ENCODE measurements at places on chromosomes 6 and 20.
A peak's percentile ranks its signal among the peaks of the same experiment; 100 is the strongest.

DNA sequence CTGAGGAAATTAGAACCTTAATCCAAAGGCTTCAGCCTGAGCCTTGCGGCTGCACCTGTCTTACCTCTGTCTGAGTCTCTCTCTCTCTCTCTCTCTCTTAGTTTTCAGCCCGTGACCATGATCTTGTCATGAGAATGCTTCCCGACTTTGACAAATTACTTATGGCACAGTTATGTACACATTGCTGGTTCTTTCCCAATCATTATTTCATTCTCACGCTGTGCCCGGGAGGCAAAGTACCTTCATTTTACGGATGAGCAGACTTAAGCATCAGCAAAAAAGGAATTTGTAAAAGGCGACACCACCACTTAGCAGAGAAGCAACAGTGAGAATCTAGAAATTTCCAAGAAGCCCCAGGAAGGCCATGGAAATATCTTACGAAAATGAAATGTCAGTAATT lies 54.6 kb downstream of the GMPR start:
- no peak for DNase-seq

DNA sequence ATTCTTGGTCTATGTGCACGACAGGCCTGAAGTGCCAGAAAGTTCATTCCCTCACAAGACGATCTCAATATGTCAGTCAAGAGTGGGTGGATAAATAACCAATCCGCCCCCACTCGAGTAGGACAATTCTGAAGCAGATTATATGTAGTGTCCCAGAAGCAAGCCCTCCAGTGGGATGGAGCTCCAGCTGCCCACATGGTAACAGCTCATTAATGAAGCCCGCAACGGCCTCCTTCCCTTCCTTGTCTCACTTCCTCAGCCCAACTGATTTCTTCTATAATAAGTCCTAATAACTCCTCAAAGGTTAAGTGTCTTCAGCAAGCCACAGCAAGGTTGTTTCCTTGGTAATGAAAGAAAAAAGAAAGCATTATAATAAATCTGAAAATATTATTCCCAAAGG lies 82.1 kb upstream of the F13A1 start:
- DNase-seq = no peak

- DNase-seq = peak; percentile 40
These were observed 85.6 kb downstream of the ANKRD6 start for GRCh38 chr6:89518352-89519055.

GRCh38 chr6:108751282-108751681 lies 96.9 kb upstream of the ARMC2 start:
- DNase-seq = no peak

DNA sequence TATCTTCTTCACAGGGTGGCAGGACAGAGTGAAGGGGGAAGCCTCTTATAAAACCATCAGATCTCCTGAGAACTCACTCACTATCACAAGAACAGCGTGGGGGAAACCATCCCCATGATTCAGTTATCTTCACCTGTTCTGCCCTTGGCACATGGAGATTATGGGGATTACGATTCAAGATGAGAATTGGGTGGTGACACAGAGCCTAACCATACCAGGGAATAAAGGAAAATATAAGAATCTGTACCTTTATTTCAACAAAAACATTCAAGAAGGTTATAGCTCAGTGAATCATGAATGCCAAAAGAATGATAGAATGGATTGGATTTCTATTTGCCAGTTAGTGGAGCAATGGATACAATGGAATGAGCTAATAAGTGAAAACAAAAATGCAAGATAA lies 214.4 kb downstream of the PTPRK start:
- no peak for DNase-seq

DNA sequence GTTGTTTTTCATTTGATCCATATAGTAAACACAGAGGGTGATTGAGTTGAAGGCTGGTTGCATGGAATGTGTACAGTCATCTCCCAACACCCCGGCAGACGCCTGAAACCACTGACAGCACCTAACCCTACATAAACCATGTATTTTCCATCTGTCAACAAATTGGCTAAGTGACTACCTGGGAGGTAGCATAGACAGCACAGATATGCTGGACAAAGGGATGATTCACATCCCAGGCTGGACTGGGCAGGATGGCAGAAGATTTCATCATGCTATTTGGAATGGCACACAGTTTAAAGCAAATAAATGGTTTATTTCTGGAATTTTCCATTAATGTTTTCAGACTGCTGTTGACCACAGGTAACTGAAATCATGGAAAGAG lies 4.4 kb upstream of the VIP start:
- DNase-seq = no peak

GRCh38 chr6:4774296-4774695 lies 1.9 kb upstream of the CDYL start:
- DNase-seq = no peak

- no peak for DNase-seq
These were observed 72.6 kb upstream of the PIM1 start for GRCh38 chr6:37097335-37097734.

- no peak for DNase-seq
These were observed 193.4 kb downstream of the CDC5L start for GRCh38 chr6:44580901-44581300.

DNA sequence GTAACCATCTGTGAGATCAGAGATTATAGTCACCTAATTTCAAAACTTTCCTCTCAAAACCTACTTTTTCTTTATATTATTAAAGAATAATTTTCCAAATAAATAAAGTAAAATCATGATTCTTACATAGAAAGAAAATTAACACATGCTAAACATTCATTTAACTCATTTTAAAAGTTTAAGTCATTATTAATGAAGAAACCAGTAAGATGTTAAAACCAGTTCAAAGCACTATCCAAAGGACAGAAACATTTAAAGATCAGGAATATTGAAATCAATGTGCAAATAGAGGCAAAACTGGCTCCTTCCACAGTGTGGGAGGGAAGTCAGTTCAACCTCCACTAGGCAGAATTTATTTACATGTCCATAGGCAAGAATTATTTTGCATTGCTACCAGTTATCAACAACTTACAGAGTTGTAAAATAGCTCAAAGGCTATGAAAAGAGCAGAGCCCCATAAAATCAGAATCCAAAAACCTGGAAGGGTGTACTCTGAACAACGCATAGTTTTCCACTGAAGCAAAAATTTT lies 146.9 kb downstream of the KHDC1L start:
- no peak for DNase-seq

GRCh38 chr20:52291109-52291508 lies 99.5 kb upstream of the ZFP64 start:
- no peak for DNase-seq

DNA sequence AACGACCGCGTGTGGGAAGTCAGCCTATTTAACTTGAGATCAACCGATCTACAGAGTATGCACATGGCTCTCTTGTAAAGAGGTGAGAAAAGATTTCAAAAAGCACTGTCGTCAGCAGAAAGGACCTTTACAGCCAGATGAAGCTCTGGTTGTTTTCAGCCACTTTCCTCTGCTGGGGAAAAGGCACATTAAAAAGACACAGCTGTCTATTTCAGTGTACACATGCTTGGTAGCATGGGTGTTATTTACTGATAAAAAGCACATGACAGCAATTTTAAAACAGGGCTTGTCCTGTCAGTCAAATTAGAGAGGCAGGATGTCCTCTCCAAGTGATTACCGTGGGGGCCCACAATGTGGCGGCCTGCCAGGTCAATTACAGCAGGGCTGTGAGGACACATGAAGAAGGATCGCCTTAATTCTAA lies 188.9 kb downstream of the PRKN start:
- DNase-seq = no peak

DNA sequence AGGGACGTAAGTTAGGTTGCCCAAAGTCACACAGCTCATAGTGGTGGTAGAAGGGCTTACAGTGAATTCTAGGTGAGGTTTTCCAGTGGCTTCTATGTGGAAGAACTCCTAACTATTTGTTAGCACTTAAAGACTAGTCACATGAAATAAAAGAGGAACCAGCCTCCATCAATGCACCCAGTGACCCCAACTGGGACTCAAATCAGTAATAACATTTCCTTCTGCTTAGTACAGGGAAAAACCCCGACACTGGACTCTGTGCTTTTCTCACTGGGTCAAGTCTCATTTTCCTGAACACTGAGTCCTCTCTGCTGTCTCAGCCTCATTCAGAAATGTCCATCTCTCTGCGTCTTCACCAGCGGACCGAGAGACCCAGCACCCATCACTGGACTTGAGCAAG lies 89.2 kb downstream of the SLC22A23 start:
- DNase-seq = no peak

DNA sequence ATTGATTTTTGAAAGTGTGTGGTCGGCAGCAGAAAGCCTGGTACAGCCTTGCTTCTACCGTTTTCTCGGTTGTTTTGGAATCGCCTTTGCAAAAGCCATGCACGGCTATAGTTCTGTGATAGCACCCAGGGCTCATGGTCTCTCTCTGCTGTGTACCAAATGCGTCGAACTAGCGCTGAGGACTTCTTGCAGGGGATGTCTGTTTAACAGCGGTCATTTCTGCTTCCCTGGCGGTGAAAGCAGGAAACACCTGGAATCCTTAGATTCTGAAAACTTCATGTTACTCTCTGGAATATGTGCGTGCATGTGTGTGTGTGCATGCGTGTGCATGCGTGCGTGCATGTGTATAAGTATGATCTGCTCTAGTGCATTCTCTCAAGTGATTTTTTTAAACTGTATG lies 26.1 kb upstream of the GCNT2 start:
- DNase-seq = no peak

GRCh38 chr20:62704341-62704948 lies 4.2 kb upstream of the NTSR1 start:
- DNase-seq = no peak

- no peak for DNase-seq
These were observed 17.7 kb downstream of the HCK start for GRCh38 chr20:32069711-32070110.

DNA sequence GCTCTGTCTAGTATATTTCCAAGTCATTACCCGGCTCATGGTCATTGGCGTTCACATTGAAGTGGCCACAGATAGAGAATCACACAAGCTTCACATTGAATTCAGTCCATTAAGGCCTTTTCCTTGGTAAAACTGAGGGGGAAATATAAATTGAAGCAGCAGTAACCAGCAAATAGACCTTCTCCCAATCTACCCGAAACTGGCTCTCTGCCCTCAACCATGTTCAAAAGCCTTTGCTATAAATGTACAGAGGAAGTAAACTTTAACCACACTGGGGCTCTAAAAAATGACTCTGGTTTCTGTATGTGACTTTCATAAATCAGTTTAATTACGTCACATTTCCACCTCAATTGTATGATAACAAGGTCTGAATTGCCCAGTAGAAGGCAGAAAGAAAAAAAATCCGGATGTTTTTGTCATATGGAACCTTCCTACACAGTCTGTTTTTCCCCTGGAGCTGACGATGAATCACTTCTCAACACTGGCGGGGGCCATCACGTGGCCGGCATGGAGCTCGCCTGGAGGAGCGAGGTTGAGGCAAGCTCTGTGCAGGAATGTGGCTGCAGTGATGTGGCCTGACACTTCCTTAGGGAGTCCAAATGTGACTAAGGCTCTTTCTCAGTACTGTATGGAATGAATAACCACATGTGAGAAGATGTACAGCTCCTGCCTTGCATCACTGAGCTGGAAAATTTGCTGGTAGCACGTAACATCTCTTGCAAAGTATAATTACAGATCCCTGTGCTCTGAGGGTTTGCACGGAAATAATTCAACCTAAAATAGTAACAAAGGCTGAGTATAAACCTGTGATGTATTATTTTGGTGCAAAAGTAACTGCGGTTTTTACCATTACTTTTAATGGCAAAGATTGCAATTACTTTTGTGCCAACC lies 58.6 kb upstream of the SNX9 start:
- DNase-seq = no peak

DNA sequence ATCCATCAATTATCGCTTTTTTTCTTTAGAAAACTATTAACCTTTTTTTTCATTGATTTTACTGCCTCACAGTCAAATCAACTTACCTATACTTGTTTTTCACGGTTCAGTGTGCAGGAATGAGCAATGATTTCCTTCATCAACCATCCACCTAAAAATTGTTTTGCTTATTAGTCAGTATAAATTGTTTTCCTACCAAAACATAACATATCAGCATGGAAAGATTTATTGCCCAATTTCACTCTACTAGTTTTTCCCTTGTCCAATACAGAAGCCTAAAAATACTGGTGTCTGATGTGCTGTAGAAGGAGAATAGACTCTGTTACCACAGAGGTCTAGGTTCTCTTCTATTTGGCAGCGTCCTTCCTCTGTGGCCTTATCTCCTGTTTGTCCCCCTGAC lies 558.2 kb upstream of the CITED2 start:
- no peak for DNase-seq

DNA sequence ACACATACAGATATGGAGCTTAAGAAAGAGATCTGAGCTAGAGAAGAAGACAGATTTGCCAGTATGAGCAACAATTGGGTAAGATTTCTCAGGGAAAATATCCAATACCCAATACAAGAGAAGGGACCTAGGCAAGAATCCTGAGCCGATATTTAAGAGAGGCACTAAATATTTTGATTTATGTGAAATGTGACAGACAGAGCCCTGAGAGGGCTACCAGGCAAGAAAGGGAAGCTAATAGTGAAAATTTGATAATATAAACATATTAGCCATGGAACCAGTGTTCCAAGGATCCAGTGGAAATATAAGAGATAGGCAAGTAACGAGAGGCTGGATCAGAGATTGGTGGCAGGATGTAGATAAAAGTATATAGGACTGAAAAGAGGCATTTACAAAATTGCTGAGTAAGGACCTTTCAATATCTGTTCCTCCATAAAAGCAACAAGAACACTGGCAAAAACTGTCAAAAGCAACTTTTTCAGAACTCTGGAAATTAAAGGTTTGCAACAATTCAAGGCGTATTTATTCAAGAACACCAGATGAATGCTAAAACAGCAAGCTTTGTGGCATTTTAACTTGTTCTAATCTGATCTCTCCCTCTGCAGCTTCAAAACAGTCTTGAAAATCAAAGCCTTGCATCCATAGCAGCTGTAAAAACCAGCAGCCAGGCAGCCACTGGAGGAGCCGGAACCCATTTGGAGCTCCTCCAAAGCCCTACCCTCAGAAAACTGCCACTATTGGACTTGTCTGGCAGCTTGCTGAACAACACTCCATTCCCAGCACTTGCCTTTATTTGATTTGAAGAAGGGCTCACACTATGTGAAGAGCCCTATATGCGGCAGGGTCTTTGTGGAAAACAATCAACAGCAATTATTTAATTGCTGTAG lies 58.8 kb downstream of the REV3L start:
- DNase-seq = no peak
